ENCODE measurements at places on chromosomes 1 and 21.
A peak's percentile ranks its signal among the peaks of the same experiment; 100 is the strongest.

DNA sequence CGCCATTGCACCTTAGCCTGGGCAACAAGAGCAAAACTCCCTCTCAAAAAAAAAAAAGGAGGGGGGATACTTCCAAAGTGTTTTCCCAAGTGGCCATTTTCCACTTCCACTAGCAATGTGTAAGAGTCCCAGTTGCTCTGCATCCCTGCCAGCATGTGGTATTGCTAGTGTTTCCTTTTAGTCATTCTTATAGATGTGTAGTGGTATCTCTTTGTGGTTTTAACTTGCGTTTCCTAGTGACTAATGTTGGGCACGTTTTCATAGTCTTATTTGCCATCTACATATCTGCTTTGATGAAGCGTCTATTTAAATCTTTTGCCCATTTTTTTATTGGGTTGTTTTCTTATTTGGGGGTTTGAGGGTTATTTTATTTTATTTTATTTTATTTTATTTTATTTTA is 31.1 kb downstream of the INAVA start:
- DNase-seq: no peak

GRCh38 chr1:3787349-3787715 is 9.0 kb downstream of the LRRC47 start:
- DNase-seq: no peak

- no peak for DNase-seq
These were observed 25.6 kb downstream of the CDK18 start for GRCh38 chr1:205530116-205530515.

DNA sequence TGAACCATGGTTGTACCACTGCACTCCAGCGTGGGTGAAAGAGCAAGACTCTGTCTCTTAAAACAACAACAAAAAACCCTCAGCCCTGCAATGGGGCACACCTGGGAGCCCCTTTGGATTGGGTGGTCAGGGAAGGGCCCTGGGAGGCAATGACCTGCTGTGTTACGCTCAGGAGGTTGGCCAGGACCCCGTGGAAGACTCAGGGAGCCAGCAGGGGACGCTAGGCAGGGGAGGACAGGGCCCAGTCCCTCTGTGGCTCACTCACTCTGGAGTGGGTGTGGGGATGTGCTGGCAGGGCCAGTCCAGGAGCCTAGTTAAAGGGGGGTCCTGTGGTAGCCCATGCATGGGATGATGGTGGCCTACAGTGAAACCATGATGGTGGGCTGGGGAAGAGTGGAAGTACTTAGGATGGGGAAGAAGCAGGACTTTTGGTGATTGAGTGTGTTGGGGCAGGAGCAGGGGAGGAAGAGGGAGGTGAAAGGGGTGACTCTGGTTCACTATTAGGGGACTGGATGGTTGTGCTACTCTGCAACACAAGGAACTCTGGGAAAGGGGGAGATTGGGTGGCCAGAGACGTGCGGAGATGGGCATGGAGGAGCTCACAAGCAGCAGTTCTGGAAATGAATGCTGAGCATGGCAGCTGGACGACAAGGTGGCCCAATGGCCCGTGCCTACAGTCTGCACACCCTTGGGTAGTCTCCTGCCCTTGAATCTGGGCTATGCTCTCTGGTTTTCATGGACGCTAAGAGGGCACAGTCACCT is 56.3 kb upstream of the FAM20B start:
- DNase-seq: no peak

DNA sequence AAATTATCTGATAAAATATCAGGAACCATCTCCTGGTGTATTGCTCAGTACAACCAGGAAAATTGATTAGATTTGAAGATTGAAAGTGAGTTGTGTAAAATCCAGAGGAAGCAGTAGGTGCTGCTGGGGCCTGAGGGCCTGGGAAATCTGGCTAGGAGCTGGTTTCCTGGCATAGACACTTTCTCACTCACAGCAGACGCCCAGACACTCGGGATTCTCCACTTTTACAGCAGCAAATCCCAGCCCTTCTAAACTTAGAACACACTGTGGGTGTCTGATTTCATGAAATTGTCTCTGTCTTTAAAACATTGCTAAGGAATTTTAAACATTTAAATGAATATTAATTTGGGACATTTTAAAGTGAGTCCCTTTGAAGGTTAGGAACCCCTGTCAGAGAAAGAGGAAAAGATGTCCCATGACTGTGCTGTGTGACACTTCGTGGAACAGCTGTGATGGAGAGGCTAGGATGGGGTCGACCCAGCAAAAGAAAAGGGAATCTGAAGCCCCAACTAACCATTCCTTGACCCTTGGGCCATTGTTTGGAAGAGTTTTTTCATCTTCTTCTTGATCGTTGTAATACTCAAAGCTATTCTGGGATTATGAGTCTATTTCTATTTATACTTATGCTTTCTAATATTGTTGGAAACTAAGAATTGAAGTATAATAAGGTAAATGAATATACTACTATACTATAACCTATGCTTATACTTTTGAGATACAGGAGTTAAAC is 49.0 kb upstream of the VAMP3 start:
- no peak for DNase-seq

GRCh38 chr1:156167536-156167935 is 14.2 kb downstream of the SEMA4A start:
- no peak for DNase-seq

- no peak for DNase-seq
These were observed 496.2 kb downstream of the LTN1 start for GRCh38 chr21:28496517-28496916.

- no peak for DNase-seq
These were observed 11.0 kb downstream of the CNTN2 start for GRCh38 chr1:205054013-205054412.

GRCh38 chr1:161117759-161118581 is at the start of the genes NIT1 and PFDN2:
Gene NIT1, plus strand, starts transcription at chr1:161118105. Its CDS starts 72 bp downstream, at chr1:161118177.
Gene PFDN2, minus strand, starts transcription at chr1:161118037. Its CDS starts 11 bp downstream, at chr1:161118026.
- peak; percentile 85 for DNase-seq

GRCh38 chr1:151841141-151841540 is 1.5 kb upstream of the C2CD4D start:
- no peak for DNase-seq

- peak; percentile 62 for DNase-seq
These were observed 119.3 kb upstream of the CDC42BPA start for GRCh38 chr1:227437495-227438008.

GRCh38 chr1:44334968-44335367 is 20.1 kb downstream of the ERI3 start:
- no peak for DNase-seq

DNA sequence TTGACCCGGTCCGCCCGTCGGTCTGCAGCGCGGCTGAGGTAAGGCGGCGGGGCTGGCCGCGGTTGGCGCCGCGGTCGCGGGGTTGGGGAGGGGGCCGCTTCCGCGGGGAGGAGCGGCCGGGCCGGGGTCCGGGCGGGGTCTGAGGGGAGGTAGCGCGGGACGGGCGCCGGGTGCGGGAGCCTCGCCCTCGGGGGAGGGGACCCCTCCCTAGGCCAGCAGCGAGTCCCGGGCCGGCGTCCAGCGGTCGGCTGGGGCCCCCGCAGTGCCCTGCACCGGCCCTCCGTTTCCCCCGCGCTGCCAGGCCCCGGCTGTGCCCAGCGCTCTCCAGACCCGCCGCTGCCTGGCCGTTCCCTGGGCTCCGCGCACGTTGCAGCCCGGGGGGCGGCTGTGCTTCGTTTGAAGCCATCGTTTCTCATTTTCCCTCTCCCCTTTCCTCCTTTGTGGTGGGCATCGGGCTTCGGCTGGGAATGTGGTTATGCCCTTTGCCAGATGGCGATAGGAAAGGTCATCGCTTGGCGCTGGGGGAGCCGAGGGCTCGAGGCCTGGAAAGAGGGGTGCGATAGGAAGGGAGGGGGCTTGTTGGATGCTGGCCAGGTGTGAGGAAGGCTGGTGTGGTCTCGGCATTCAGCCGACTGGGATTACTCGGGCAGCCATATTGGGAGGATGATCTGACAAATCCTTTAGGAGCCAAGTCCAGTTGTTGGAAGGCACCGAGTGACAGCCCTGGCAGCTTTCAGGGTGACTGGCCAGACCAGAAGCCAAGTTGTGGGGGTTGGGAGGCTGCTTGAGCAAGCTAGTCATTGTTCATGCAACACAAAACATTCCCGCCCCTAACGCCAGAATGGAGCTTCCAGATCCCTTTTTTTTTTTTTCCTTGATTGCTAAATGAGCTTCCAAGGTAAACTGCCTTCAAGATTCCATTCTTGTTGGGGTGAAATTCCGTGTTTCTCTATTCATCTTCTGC is 753 bp downstream of the KIF1B start:
- peak; percentile 90 for DNase-seq

- DNase-seq: no peak
These were observed 62.4 kb upstream of the RAB4A start for GRCh38 chr1:229208481-229208880.

GRCh38 chr1:203167026-203167912 is 8.4 kb downstream of the MYBPH start:
- DNase-seq: no peak

DNA sequence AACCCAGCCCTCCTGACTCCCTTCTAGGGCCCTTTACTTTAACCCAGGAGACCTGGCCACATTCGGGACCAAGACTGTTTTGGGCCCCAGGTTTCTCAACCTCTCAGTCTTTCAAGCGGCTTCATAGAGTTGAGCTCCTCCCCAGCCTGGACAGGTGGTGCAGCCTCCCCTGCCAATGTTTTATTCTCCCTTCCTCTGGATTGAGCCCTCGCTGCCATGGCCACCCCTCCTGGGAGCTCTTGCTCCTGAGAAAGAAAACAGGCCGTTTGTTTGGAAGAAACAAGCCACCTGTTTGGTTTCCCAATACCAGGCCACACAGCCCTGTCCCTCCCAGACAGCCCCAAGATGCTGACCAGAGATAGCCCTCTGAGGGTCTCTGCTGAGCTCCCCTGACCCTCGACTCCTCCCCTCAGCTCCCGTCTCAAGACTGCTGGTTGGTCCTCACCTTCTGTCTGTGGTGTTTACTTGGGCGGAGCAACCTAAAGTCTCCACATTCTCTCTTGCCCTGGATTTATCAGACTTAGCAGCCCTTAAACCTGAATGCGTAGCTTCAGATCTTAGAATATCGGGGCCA is 3.3 kb downstream of the TMEM51 start:
- no peak for DNase-seq

DNA sequence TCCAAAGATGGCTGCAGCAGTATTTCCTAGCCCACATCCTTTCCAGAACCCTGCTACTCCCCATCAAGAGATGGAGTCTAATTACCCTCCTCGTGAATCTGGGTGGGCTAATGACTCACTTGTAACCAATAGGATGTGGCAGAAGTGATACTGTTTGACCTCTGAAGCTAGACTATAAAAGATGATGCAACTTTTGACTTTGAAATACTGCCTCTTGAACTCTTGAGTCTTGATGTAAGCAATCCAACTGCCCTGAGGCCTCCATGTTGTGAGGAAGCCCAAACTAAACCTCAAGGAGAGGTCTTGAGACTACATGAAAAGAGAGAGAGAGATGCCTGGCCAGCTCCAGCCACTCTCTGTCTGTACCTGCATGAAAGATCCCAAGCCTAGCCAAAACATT is 29.5 kb downstream of the LMO4 start:
- DNase-seq: no peak

DNA sequence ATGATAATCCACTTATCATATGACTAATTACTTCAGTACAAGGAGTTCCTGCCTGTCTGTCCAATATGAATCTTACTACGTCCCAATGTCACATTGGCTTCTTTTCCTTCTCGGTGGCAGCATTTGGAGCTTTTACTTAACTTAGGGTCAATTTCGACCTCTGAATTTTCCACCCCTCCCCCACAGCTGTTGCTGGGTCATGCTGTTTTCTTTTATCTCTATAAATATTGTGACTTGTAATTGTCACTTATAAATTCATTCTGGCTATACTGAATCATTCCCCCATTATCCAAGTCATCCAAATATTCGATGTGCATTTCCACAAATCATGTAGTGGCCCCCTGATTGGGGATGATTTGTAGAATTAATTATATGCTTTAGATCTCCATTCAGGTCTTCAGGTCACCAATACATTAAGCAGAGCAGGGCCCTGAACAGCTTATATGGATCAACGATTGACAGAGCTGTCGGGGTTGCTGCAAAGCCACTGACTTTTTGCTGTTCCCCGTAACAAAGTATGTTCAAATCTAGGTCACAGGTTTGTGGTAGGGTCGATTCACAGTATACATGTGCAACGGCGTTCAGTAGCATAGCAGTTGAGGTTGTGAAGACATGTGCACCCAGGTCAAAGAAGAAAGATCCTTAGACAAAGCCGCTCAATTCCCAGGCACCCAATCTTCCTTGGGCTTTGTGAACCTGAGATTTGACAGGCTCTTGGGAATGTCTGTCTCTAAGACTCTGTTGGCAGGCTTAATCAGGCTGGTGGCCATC is 18.3 kb upstream of the RNU1-4 start:
- no peak for DNase-seq

DNA sequence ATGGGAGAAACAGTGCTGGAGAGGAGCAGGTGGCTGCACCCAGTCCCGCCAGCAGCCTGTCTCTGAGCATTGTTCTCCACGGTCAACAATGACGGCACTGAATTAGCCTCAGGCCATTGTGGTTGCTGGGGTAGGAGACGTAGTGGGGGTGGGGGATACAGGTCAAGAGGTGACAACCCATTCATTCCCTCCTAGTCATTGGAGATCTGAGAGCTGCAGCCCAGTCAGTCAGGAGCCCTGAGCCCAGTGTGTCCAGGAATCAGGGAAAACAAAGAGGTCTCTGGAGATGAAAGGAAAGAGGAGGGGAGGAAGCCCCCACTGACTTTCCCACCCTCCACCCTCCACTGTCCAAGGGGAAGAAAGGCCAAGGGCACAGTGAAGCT is 15.3 kb downstream of the SMIM12 start:
- DNase-seq: no peak

DNA sequence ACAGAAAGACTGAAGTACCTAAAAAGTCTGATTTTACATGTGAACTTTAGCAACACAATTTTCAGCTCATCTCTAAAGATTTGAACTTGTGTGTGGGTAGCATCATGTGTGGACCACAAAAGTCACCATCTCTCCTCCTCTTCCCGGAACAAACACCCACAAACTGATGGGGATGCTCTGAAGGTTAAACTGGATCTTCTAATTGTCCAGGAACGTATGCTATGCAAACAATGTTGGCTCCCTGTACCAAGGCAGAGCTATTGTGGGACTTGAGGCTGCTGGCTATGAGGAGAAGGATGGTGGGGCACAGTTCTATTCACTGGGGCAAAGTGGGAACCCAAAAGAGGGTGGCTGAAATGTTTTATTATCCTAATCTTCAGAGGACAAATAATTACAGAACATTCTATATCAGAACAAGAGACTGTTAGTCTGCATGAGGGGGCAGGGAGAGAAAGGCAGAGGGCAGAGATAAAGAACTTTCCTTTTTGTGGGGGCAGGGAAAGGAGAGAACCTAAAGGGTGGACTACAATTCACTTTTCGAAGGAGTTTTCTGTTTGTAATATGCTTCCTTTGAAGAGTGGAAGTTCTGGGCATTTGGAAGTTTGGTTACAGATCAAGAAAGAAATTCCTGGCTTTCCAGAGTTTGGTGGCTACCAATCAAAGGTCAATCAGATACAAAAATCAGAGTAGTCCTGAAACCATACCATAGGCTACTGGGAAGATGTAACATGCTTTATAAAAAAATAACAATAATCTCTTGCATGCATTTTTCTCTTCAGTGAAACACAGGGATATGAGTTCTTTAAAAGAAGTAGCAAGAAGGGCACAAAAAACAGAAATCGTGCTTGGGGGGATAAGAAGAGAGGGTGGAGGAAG is 62.9 kb downstream of the GADD45A start:
- DNase-seq: no peak

- DNase-seq: no peak
These were observed 45.1 kb downstream of the CDC7 start for GRCh38 chr1:91545506-91546300.

- DNase-seq: no peak
These were observed 19.0 kb downstream of the FBXO28 start for GRCh38 chr1:224132901-224133300.

Data from brain (organoid and tissue), 16 donors.